LoVo (cell line): ENCODE measurements at places on chromosomes 7 and 10.
A peak's percentile ranks its signal among the peaks of the same experiment; 100 is the strongest.

- peak; percentile 8 for DNase-seq
These were observed 142.9 kb upstream of the ZMIZ1 start for GRCh38 chr10:78925800-78926319.

- no peak for DNase-seq
These were observed 234.4 kb downstream of the ARHGAP12 start for GRCh38 chr10:31694126-31694685.

DNA sequence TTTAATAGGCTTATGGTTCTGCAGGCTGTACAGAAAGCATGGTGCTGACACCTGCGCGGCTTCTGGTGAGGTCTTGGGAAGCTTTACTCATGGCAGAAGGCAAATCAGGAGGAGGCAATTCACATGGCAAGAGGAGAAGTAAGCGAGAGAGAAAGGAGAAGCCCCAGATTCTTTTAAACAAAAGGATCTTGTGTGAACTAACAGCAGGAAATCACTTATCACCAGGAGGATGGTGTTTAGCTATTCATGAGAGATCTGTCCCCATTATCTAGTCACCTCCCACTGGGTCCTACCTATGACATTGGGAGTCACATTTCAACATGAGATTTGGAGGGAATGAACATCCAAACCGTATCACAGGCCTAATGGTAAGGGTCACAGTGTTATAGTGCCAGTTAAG, 678.0 kb upstream of the KCND2 start:
- DNase-seq: no peak

DNA sequence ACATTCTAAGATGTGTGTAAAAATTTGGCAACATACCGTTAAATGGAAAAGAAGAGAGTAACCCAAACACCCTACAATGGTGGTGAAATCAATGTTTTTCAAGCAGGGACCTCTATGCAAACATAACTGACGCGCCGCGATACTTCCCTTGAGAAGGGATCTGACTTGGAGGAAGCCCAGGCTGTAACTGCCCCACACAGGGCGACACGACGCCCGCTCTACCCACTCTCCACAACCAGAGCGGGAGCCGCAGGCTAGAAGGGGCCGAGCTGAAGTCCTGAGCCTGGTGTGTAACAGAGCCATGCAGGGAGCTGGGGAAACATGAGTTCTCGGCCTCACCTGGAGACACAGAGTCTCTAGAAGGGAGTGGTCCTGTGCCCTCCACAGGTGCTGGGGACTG, 120.2 kb downstream of the FAM53B start:
- DNase-seq: no peak

GRCh38 chr10:118045837-118046394, 825 bp downstream of the RAB11FIP2 start:
- peak; percentile 31 for DNase-seq

- no peak for DNase-seq
These were observed 90.1 kb downstream of the PCDH15 start for GRCh38 chr10:54710918-54711317.

DNA sequence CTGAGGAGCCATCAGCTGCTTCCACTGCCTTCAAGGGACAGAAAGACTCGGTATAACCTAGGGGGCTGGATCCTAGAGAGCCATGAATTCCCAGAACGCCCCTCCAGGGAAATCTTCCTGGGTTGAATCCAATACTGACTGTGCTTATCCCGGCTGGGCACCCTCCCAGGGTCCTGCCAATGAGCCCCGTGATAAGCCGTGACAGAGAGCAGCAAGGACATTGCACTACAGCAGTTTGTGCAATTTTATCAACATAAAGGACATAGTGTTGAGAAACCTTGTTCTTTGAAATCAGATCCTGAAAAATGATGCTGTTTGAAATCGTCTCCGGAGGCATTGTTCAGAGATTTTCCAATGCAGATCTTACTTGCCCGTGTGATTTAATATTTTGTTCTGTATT, 18.8 kb downstream of the AKR1B1 start:
- DNase-seq: no peak

DNA sequence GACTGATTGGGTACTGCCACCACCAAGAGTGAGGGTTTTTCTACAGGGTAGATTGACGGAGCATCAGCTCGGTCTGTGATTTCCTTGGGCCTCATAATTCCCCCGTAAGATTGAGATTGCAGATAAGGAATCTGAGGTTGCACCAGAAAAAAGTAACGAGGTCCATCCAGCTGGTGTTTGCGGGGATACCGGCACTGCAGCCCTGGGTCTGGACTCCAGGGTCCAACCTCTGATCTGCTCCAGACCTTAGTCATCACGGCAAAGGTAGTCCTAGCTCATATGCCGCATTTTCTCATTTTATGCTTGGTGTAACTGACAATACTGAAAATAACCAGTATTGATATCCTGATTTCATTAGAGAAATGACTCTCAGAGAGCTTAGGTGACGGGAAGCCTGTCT, 3.9 kb downstream of the CARD11 start:
- no peak for DNase-seq
